ENCODE measurements at places on chromosomes 5 and 9. TPM values are rescaled to one million over a fixed set of nuclear protein-coding genes. Genes with fewer than 3 reads are reported as not detected.

GRCh38 chr5:83530193-83530592, 58.6 kb downstream of the VCAN start:
- no peak for DNase-seq

DNA sequence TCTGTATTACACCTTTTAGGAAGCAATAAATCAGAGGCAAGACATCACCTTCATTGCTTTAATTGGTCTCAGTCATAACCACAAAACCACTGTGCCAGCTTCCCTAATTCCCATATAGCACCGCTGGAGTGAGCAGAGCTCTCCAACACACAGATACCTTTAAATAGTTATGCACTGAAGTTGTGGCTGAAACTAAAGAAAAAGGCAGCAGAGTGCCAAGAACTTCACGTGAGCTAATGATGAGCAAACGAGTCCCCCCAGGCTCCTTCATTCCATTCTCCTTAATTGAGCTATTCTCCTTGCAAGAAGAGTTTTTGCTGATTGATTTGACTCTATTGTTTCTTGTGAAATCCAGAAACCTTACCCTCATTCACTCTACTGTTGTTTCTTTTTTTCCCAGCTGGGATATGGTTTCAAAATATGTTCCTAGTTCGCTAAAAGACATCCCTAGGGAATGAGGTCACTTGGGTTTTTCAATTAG, 501.5 kb downstream of the SPATA31D1 start:
- no peaks in the 10 kb centered on the region for H3K27me3 ChIP-seq
- H3K36me3 ChIP-seq: no peaks in the 10 kb centered on the region
- DNase-seq: no peak
- H3K4me3 ChIP-seq: no peak overlapping the region

DNA sequence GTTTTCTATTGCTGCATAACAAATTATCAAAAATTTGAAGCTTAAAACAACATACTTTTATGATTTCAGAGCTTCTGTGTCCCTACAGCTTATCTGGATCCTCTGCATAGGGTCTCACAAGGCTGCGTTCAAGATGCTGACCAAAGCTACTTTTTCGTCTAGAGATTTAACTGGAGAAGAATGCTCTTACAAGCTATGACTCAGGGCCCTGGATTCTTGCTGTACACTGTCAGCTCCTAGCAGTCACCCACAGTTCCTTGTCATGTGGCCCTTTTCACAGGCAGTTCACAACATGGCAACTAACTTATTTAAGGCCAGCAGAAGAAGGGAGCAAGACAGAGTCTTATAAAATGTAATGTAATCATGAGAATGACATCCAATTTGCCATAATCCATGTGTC, 70.8 kb upstream of the FAM174A start:
- H3K4me3 ChIP-seq: no peak overlapping the region
- no peaks in the 10 kb centered on the region for H3K27me3 ChIP-seq
- no peaks in the 10 kb centered on the region for H3K36me3 ChIP-seq
- no peak for DNase-seq
- H3K4me1 ChIP-seq: no peaks in the 10 kb centered on the region

DNA sequence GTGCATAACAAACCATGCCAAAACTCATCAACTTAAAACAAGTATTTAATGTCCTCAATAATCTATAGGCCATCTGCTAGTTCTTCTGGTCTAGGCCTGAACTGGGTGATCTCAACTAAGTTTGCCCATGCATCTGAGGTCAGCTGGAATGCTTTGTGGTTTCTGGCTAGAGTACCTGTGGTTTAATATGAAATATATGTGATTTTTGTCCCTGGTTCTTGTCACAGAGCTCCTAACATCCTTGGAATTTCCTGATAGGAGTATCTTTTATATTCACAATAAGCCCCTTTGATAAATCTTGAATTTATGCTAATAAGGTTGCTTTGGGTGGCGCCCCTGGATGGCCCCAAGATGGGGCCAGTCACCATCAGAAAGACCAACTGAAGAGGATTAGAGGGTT, 535.9 kb downstream of the DNAH5 start:
- H3K27me3 ChIP-seq: no peaks in the 10 kb centered on the region
- H3K27ac ChIP-seq: no peak overlapping the region
- no peaks in the 10 kb centered on the region for H3K36me3 ChIP-seq
- DNase-seq: no peak
- H3K4me1 ChIP-seq: no peaks in the 10 kb centered on the region

- H3K4me1 ChIP-seq: no peaks in the 10 kb centered on the region
- no peaks in the 10 kb centered on the region for H3K27me3 ChIP-seq
- no peak overlapping the region for H3K4me3 ChIP-seq
- DNase-seq: no peak
- H3K36me3 ChIP-seq: no peaks in the 10 kb centered on the region
- no peak overlapping the region for H3K27ac ChIP-seq
These were observed 12.1 kb upstream of the ABLIM3 start for GRCh38 chr5:149129181-149129580.

- DNase-seq: no peak
- no peak overlapping the region for H3K27ac ChIP-seq
- H3K4me1 ChIP-seq: no peaks in the 10 kb centered on the region
- no peaks in the 10 kb centered on the region for H3K27me3 ChIP-seq
- no peak overlapping the region for H3K4me3 ChIP-seq
These were observed 13.8 kb downstream of the SMIM15 start for GRCh38 chr5:61148515-61148914.

DNA sequence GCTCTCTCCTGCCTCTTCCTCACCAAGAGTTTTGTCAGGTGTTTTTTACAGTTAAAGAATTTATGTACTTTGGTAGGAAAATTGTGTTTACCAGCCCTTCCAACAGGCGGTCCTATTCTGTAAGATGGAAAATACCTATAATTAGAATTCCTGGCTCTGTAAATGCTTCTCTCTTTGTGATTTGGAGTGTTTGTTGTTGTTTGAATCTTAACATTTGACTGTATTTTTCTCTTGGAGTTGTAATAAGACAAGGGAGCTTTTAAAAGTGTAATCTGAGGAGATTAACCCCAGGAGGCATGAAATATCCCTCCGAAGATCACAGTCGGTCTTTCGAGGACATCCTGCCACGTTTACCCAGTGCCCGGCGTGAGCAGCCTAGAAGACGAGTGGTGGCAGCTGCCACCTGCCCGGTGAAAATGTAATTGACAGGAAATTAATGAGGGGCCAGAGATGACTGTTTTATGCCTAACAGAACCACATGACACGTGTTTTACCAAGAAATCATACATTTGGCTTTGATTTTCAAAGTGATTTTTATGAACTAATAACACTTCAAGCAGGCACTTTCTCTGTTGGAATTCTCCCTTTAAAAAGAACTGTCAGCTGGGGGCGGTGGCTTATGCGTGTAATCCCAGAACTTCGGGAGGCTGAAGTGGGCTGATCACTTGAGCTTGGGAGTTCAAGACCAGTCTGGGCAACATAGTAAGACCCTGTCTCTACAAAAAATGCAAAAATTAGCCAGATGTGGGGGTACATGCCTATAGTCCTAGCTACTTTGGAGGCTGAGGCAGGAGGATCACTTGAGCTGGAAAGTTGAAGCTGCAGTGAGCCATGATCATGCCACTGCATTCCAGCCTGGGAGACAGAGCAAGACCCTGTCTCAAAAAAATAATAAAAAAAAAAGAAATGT, 20.0 kb downstream of the ANKRD33B start:
- no peaks in the 10 kb centered on the region for H3K36me3 ChIP-seq
- no peak overlapping the region for H3K4me3 ChIP-seq
- no peak overlapping the region for H3K27ac ChIP-seq
- H3K4me1 ChIP-seq: no peaks in the 10 kb centered on the region
- no peak for DNase-seq
- no peaks in the 10 kb centered on the region for H3K27me3 ChIP-seq

DNA sequence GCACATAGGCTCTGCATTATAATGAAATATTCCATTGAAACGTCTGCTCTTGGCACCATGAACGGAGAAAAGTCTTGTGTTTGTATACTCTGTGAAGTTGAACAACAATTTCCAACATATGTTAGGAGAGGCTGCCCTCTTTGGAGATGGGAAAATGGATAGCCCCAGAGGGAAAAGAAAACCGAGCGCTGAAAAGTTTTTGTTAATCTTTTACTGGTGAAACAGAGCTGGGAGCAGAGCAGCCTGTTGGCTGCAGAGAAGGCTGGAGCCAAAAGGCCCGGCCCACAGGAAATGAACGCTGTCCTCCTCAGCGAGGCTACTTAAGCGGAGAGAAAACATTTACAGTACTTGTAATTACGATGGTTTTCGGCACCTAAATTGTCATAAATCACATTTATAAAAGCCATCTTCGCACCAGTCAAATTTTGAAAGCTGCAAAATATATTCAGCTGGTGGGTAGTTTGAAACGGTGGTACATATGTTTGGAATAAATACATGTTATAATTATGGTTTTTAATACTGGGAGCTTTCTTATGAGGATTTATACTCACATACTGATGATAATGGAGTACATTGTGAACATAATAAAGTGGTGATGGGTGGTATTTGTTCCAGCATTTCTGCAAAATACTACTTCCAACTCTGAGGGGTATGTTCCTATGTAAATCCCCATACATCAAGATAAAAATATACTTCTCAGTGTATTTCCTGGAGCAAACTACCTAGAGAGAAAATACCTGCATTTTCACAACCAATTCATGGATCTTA, 129.6 kb upstream of the CNTLN start:
- DNase-seq: no peak
- no peaks in the 10 kb centered on the region for H3K4me1 ChIP-seq
- no peaks in the 10 kb centered on the region for H3K27me3 ChIP-seq
- H3K36me3 ChIP-seq: no peaks in the 10 kb centered on the region
- H3K27ac ChIP-seq: no peak overlapping the region

GRCh38 chr5:179974946-179975712, 67.4 kb upstream of the TBC1D9B start:
- no peak overlapping the region for H3K27ac ChIP-seq
- no peaks in the 10 kb centered on the region for H3K27me3 ChIP-seq
- H3K4me1 ChIP-seq: no peaks in the 10 kb centered on the region
- DNase-seq: peak; percentile 1
- no peak overlapping the region for H3K4me3 ChIP-seq

DNA sequence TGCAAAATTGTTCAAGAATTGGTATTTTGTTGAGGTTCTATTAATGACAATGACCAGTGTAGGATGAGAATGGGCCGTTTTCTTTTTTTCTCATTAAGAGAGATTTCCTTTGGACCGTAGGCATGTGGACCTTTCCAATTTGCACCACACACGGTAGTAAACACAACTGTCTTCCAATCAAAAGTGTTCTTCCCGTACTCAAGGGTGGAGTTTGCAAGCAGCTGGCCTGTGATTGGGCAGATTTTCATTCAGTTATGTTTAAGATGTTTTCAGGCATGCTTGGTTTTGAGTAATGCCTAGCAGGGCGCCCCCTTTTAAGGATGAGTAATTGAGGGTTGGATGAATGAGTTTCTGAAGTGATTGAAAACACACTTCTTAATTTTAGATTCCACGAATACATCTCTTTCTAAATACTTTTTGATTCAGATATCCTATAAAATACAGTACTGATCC, 2.5 kb downstream of the KDM3B start:
- no peaks in the 10 kb centered on the region for H3K27me3 ChIP-seq
- peak overlapping the region; percentile 84 for H3K4me3 ChIP-seq
- peak overlapping the region; percentile 30 for H3K27ac ChIP-seq

ADAMTSL2 gene
- total RNA-seq: not detected

UGCG gene
- 23.2 TPM for total RNA-seq

TLX3 gene
- total RNA-seq: not detected

GARIN3 gene
- total RNA-seq: 0.29 TPM

C5orf46 gene
- not detected for total RNA-seq
